ENCODE measurements at places on chromosomes 1 and 21.

GRCh38 chr21:21246007-21246406, 247.8 kb downstream of the NCAM2 start:
- no peak for DNase-seq

DNA sequence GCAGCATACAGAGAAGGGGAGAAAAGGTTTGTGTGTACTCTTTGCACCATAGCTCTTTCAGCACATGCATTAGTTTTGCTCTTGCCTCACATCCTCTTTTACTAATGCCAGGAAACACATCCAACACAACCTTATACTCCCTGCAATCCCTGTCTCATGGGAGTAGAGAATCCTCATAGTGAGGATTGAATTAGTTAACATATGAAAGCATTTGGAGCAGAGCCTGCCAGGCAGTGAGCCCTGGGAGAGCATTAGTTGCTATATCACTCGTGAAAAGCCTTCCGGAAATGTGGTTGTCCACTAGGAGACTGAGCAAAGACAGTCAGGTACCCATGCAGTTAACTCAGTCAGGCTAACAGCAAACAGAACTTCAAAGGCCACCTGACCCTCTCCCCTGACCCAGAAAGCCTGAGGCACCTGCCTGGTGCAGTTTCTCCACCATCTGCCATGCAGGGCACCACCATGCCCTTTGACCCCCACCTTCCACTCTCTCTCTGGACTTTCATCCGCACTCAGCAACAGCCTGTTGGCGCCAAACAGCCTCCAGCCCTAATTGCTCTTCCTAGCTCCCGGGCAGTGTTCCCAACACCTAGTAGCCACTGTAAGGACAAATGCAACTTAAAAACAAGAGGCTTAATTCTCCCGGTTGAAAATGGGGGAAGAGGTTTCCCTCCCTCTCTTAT, 14.9 kb upstream of the AGT start:
- DNase-seq, result no peak

- DNase-seq, result no peak
Observed at GRCh38 chr1:155740995-155741394, 52.1 kb downstream of the DAP3 start.

- DNase-seq, result peak; percentile 58
Observed at GRCh38 chr21:46324390-46325072, 575 bp downstream of the PCNT start.

- no peak for DNase-seq
Observed at GRCh38 chr1:226051365-226051764, 11.2 kb upstream of the H3-3A start.

DNA sequence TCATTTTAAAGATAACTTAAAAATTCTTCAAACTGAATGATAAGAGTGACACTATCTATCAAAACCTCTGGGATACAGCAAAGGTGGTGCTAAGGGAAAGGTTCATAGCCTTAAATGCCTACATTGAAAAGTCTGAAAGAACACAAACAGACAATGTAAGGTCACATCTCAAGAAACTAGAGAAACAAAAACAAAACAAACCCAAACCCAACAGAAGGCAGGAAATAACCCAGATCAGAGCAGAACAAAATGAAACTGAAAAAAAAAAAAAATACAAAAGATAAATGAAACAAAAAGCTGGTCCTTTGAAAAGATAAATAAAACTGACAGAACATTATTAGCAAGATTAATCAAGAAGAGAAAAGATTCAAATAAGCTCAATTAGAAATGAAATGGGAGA, 6.8 kb downstream of the ODF2L start:
- DNase-seq, result no peak

- DNase-seq, result no peak
Observed at GRCh38 chr1:183137782-183138181, 48.3 kb upstream of the LAMC2 start.

- DNase-seq, result no peak
Observed at GRCh38 chr1:151692226-151692625, 24.4 kb downstream of the CELF3 start.

- DNase-seq, result no peak
Observed at GRCh38 chr1:69702085-69702484, 134.4 kb downstream of the LRRC7 start.

GRCh38 chr21:26847921-26848320, 2.7 kb upstream of the ADAMTS1 start:
- no peak for DNase-seq

DNA sequence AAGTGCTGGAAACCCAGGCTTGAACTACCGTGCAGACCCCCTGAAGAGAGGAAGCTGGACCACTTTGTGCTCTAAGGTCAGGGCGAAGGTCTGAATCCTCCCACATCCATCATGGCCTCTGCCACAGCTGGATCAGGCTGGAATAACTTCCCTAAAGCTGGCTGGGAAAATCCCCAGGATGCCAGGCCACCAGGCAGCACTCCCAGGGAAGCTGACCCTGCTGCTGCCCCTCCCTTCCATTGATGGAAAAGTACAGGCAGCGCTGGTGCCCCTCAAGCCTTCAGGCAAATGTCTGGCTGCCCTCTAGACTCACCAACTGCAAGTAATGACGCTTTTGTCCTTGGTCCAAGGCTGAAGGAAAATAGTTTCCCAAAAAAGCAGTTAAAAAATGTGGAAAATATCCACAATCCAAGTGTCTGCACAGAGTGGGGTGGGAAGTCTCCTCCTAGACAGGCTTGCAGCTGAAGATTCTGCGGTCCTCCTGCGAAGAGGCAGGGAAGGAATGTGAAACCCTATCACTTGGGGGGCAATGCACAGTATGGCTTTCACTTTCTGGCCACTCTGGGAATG, 39.9 kb upstream of the TSPAN2 start:
- no peak for DNase-seq

GRCh38 chr1:14699620-14700019, 101.1 kb downstream of the KAZN start:
- DNase-seq, result no peak

DNA sequence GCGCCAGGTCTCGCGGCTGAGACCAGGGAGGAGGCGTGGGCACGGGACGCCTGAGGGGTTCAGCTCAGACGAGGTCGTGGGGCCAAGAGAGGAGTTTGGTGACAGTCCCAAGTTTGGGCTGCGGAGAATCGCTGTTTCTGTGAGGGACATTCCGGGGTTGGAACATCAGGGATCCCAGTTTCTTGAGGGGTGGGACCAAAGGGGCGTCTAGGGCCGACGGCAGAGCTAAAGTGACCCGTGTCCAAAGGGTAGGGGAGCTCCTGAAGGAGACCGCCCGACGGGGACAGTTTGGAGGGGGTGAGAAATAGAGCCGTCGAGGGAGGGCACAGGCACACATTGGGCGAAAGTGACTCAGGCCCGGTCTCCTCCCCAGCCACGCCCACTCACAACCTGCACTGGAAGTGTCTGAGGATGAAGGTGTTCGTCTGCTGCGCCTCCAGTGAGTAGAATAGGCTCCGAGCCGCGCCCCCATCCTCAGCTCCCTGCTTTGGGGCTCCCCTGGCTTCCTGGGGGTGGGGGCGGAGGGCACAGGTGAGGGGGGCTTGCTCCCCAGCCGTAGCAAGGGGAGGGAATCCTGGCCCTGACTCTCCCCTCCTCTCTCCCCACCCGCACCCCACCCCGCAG, 7.0 kb downstream of the EFNA3 start:
- DNase-seq, result peak; percentile 67

- DNase-seq, result no peak
Observed at GRCh38 chr1:153384958-153385580, 5.8 kb downstream of the S100A8 start.

Measured in omental fat pad (tissue), 4 donors.